Glomerular endothelial cell (primary cell): ENCODE measurements at places on chromosomes 3 and 15. TPM values are rescaled to one million over a fixed set of nuclear protein-coding genes. Genes with fewer than 3 reads are reported as not detected.

DNA sequence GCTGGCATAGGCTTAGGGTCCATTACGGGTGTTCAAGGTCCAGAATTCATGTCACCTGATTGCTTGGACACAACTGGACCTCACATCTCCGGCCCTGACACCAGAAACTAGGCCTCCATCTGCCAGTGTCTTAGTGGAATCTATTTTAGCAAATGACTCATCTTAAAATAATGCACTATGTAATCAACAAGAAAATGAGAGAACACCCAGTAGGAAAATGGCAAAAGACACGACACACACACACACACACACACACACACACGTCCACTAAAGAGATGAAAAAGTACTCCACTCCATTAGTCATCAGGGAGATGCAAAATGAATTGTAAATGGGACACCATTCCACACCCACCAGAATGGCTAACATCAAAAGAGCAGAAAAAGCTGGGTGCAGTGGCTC lies 11.2 kb downstream of the APBA2 start:
- no peak for DNase-seq

The SPRED1 gene
- 13.8 and 22.2 TPM in 2 replicates for total RNA-seq

GRCh38 chr15:48131324-48131723 lies 10.5 kb downstream of the SLC24A5 start:
- no peak for DNase-seq

The SCAPER gene
- 13.8 and 18.9 TPM in 2 replicates for total RNA-seq

GRCh38 chr3:158347966-158348365 lies 223.0 kb upstream of the MLF1 start:
- DNase-seq, result no peak
